Ascending aorta (tissue), 2 donors: ENCODE measurements at places on chromosomes 4 and X.

- DNase-seq = no peak
These were observed 137.1 kb downstream of the RELL1 start for GRCh38 chr4:37549041-37549440.

DNA sequence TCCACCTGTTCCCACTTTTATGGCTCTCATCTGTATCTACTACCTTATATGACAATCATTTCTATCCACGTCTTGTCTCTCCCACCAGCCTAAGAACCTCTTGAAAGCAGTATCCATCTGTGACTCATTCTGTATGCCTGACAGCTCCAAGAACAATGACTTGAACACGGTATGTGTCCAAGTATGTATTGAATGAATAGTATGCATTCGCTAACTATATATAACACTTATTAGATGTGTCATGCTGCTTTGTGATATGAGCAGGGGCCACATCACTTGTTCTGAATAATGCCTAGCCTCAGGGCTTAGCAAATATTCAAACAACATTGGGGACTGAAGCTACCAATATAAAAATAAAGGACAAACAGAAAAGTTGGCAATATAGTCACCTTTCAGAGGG is 4.9 kb downstream of the OPHN1 start:
- no peak for DNase-seq

- no peak for DNase-seq
These were observed 137.8 kb upstream of the NUDT6 start for GRCh38 chr4:123060039-123060770.

GRCh38 chr4:177117256-177117655 is 192.4 kb upstream of the NEIL3 start:
- DNase-seq = no peak
